ENCODE measurements at places on chromosomes 1 and 21.
A peak's percentile ranks its signal among the peaks of the same experiment; 100 is the strongest.

- DNase-seq, result peak; percentile 6
Observed at GRCh38 chr1:22168412-22168973, 25.6 kb upstream of the WNT4 start.

DNA sequence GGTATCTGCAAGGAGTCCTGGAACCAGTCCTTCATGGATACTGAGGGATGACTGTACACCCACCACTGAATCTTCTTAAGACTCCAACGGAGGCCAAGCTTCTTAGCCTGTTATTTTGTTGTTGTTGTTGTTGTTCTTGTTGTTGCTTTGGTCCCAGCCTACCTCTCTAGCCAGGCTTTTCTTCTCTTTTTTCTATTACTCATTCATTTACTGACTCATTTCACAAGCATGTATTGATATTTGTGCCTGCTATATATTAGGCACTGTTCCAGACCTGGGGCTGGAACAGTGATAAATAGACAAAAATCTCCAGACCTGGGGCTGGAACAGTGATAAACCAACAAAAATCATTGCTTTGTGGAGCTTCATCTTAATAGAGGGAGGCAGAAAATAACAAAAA is 20.4 kb downstream of the CENPF start:
- DNase-seq, result no peak

- DNase-seq, result no peak
Observed at GRCh38 chr21:42790520-42791065, 88.7 kb downstream of the WDR4 start.

DNA sequence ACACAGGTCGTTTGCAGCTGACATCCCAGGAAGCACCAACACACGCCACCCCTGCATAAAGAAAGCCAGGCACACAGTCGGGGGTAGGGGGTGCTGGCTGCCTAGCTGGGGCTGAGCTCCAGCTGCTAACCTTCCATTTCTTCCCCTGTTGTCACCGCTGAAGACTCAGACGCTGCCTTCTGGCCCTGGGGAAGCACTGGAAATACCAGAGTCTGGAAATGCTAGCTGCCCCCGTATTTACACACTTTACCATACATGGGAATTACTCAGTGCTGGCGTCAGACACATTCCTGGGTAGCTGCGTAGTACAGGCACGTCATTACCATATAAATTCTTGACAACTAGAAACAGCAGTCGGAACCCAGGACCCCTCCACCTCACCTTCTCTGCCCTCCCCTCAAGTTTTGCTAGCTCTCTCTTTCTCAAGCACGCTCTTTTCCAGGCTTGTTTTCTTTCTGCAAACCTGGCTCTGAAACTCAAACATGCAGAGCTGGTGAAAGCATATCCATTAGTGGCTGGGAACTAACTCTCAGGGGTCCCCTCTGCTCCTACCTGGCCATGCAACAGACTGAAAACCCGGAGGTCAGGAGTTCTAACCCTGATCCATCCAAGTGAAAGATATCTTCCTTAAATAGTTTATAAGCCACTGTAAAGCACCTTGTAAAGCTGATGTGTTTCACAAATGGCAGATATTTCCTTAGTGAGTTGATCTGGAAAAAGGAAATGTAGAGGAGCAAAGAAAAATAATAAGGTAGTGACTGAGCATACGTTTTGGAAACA is 3.3 kb downstream of the CSRP1 start:
- DNase-seq, result peak; percentile 29

DNA sequence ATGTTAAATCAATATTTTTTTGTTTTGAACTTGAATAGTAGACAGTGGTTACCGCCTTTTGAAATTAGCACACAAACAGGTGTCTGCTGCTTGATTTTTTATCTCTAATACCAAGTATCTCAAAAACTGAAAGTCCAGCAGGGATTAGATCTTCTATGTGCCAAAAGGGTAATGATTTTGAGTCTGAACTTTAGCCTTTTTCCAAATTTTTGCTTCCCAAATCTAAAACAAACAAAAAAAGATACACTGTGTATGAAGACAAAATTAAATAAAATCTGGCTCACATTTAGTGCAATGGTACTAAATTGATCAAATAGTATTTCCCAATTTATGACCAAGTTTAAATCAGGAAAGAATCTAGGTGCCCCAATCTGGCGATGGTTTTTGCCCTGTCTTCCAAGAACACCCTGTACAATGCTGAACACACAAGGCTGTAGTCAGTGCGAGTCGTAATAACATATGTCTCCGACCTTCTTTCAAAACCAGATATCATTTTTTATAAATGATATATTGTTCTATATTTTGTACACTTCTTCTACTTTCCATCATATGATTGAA is 40.5 kb downstream of the PLPPR4 start:
- DNase-seq, result no peak

DNA sequence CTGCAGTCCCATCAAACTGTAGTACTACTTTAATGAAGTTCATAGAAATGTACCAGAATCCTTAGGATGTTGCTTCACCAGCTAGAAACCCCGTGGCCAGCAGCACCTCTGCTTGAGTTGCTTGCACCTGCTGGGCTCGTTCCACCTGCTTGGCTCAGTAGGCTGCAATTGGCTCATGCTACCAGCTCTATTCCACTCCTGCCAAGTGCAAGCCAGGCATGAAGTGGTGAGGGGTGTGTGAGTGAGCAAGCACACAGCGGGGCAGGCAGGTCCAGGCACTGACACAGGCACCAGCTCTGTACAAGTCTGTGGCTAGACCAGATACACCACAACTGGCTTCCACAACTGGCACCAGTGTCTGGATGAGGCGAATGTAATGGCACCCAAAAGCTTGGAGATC is 209.9 kb downstream of the AMY1C start:
- no peak for DNase-seq

- no peak for DNase-seq
Observed at GRCh38 chr1:39189592-39190041, 14.9 kb upstream of the MACF1 start.

GRCh38 chr1:77385551-77385950 is 103.7 kb downstream of the AK5 start:
- peak; percentile 25 for DNase-seq

DNA sequence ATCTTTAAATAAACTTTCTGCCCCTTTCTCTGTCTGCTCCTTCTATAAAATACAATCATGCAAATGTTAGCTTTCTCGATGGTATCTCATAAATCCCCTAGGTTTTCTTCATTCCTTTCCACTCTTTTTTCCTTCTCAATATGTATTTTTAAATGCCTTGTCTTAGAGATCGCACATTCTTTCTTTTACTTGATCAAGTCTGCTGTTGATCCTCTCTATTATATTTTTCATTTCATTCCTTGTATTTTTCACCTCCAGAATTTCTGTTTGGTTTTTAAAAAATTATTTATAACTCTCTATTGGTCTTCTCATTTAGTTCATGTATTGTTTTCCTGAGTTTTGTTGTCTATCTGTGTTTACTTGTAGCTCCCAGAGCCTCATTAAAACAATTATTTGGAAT is 36.0 kb downstream of the TNFSF4 start:
- no peak for DNase-seq

DNA sequence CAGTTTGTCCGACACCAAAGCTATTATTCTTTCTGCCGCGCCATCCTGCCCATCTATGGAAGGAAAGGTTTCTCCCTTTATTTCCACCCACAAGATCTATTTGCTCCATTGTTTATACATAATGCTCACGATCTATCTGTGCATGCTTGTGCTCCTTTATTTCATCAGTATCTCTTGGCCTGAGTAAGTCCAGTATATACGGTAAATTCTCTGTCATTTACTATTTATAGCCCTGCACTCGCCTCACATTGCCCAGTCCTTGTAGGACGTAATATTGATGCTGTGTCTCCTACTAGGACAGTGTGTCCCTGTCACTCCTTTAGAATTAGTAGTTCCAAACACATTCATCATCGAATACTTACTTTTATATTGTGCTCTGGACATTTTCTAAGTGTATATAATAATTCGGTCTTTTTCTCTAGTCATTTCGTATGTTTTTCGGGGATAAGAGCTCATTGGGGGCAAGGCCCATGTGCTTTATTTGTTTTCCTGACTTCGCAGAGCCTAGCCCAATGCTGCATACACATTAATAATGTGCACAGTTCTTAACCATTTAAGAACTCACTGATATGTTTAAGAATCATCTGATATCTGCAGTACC is 3.1 kb upstream of the NID1 start:
- DNase-seq, result no peak

DNA sequence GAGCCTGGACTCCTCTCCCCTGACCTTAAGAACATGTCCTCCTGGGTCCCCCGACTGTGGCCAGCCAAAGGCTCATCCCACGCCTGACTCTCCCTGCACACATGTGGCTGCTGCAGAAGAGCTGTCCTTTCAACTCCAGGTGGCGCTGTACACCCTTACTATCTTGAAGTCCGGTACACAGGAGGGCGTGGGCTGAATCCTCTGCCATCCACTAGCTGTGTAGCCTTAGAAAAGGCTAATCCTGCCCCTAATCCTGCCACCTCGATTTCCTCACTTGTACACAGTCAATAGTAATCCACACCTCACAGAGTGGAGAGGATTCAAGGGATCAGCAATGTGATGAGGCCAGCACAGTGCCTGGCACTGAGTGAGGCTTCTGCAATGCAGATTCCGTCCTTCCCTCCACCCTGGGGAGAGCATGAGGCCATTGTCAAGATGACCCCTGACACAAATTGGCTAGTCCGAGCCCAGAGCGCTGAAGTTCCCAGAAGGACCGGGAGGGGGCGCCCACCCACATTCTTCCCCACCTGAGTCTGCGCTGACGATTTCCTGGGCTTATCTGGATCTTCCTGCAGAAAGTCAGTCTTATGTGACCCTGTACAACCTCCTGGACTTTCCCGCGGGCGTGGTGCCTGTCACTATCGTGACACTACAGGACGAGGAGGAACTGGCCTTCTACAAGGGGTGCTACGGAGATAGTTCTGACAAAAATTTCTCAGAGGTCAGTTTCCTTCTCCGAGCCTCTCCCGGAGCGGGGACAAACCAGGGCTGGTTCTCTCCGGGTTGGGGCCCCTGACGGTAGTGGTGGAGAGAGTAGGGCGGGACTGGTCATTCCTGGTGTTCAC is 47.1 kb upstream of the DMBX1 start:
- peak; percentile 78 for DNase-seq

GRCh38 chr21:45931397-45931969 is 50.1 kb upstream of the COL6A1 start:
- DNase-seq, result no peak

DNA sequence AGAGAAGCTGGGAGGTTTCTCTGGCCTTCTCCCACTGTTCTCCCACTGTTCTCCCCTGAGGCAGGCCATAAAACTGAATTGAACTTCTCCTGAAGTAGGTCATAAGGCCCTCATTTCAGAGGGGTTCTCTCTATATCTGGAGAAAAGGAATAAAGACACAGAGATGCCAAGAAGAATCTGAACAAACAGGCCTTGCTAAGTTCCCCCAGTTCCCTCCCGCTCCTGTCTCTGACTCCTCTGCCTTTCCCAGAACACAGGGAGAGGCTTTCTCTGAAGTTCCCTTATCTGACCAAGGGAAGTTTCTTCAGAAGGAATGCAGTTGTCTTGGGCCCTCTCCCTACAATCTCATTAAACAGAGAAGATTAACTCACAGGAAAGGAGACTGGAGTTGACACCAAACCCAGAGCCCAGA is 83.4 kb downstream of the SLC16A1 start:
- DNase-seq, result peak; percentile 29

DNA sequence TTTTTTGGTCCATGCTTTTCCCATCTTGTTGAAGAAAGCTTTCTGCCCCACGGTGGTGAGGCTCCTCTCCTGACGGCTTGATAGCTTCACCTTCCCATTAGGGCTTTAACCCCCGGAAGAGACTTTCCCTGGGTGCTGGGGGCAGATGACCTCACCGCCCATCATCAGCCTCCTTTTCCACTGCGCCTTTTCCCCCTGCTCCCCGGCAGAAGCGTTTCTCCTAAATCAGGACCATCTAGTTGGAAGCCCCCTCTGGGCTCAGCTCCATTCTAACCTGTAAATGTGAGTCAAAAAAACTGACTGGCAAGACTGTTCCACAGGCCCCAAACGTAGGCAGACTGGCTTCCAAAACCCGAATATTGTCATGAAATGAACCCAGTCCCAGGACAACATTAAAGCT is 6.7 kb downstream of the POFUT2 start:
- DNase-seq, result no peak

DNA sequence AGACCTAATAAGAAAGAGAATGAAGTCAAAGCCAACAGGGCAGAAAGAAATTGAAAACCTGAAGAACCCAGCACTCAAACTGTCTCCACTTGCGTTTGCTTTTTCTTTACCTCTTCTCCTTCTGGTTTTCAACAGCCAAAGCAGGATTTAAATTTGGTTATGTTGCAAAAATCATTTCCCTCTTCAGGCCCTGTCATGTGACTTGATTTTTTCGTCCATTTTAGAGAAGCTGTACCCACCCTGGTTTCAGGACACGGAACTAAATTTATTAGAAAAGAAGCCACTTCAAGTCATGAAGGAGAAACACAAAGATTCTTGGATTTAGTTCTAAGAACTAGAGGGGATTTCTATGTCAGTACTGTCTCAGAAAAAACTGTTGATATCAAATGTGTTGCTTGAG is 1.0 kb upstream of the SYNJ1 start:
- DNase-seq, result peak; percentile 60

DNA sequence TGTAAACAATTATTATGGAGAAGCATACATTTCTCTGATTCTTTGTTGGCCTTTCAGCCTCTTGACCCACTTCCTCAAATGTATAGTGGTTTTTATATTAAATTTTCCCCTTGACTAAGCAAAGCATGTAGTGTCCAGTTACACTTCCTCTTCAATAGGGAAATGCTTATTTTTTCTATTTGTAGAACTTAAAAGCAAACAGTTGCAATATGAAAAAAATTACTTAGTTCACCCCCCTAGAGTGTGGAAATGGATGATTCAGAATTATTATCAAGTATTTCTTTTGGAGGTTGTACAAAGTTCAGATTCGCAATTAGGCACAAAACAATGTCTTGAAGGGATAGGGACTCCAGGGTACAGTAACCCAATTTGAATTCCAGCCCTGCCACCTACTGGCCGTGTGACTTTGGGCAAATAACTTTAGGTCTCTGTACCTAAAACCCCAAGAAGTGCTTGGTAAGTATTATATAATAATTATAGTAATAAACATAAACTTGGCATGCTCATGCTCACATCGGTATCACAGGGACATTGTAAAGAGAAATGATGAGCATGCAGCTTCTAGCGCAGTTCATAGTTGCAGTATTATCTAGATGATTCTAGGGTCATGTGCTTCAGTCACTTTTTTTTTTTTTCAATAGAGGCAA is 28.6 kb upstream of the IFNGR2 start:
- peak; percentile 95 for DNase-seq
